Psoas muscle (tissue), 8 donors: ENCODE measurements at places on chromosomes 11 and 22. TPM values are rescaled to one million over a fixed set of nuclear protein-coding genes. Genes with fewer than 3 reads are reported as not detected.

DNA sequence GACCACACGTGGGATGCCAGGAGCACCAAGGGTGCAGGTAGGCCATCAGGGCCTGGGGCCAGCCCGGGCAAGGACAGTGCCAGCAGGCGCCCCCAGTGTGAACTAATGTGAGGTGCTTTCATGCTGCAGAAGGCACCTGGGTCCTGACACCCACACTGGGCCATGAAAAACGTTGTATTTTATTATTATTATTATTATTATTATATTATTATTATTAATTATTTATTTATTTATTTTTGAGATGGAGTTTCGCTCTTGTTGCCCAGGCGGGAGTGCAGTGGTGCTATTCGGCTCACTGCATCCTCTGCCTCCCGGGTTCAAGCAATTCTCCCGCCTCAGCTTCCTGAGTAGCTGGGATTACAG, 1267.3 kb downstream of the BRD1 start:
- no peak for DNase-seq

GRCh38 chr22:48974443-48975315, 853.0 kb downstream of the BRD1 start:
- DNase-seq: no peak

- DNase-seq: peak; percentile 83
These were observed at the start of gene PACS1 for GRCh38 chr11:66069715-66070603. TSS of gene PACS1 (plus strand) at chr11:66070272. CDS start at chr11:66070487, 215 bp downstream.

DNA sequence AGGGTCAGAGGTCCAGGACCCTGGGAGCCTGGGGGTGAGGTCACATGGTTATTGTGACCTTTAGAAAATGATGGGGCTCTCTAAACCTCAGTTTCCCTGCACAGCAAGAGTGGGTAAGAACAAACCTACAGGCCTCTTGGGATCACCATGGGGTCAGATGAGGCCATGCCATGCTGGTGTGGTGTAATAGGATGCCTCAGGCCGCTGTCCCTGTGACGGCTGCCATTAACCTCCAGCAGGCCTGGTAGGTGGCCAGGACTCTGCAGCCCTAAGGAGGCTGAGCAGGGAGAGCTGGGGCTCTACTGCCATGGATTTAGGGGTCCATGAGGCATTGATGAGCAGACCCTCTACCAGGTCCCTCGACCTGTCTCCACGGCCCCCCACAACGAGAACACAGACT, 265.5 kb downstream of the CTTN start:
- DNase-seq: no peak

DNA sequence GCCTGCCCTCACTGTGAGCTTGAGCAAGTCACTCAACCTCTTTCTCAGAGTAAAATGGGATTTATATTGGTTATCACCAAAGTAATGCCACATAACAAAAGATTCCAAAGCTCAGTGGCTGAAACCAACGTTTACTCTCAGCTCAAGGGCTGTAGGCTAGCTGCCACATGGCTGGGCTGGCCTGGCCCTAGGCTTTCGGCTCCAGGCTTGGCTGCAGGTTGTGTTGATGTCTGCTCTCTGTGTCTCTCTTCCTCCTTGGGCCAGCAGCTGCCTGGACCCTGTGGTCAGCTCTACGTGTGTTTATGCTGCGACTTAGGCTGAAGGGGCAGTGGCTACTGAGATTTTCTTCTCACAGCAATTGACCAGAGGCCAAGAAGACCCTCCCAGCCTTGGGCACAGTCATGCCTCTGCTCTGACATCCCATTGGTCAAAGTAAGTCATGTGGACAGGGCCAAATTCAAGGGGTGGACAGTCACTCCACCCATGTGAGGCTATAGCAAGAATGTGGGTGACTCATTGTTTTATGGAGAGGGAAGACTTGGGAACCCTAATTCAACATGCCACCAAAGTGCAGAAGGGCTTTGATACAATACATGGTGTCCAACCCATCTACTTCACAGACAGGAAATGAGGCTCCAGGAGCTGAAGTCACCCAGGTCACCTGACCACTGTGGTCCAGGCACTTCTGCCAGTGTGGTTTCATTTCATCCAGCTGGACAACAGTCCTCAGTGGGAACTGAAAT, 90.6 kb downstream of the TSPAN18 start:
- no peak for DNase-seq

- DNase-seq: no peak
These were observed 6.8 kb downstream of the CAPN1 start for GRCh38 chr11:65188486-65188885.

DNA sequence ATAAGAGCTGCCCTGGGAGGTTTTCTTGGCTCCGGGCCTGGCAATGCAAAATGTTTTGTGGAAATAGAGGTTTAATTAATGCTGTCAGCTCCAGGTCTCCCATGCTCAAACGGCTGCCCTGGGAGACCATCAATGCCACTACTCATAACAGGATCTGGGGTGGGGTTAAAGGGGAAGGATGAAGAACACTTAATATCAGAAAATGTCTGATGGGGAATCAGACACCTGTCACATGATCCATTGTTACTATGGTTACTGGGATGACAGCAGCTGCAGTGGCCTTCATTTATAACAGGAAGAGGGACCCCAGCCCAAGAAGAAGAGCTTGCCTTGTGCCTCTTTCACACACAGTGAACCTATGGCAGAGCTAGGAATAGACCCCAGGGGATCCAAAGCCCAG, 2.2 kb upstream of the SYT13 start:
- DNase-seq: no peak

Gene C22orf31
- not detected for total RNA-seq

Gene NRGN
- 2.1 TPM for total RNA-seq

DNA sequence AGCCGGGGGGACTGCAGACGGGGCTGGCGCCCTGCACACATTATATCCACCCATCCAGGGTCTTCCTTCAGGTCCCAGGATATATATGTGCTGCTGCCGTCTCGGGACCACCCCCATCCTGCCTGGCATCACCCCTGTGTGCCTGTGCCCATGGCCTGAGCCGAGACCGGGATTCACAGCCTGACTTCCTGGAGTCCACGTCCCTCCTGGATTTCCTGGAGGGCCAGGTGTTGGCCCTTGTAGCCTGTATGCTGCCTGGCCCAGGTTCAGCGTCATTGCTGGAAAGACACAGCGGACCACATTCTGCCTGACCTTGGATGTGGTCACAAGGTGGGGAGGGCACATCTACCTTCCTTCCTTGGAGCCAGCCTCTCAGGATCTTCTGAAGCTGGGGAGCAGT, 551.1 kb downstream of the BRD1 start:
- no peak for DNase-seq

Gene MYO18B
- 394 TPM for total RNA-seq

DNA sequence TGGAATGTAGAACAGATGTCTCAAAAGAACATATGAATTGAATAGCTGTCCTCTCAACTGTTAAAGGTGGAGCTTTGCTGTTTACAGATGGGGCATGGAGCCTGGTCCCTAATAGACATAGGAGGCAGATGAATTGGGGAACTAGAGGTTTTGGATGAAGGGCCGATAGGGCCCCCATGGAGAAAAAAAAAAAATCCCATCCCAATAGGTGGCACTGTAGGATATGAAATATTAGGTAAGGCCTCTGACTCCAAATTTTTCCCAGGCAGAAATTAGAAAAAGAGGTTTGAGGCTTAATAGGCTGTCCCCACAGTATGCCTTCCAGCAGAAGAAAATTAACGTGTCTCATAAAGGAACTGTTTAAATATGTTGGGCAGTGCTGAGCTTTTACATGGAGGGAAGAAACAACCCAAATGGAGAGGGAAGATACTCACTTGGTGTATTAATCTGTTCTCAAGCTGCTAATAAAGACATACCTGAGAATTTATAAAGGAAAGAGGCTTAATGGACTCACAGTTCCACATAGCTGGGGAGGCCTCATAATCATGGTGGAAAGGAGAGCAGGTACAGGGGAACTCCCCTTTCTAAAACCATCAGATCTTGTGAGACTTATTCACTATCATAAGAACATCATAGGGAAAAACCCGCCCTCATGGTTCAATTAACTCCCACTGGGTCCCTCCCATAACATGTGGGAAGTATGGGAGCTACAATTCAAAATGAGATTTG, 30.1 kb upstream of the TMEM45B start:
- no peak for DNase-seq

Gene P2RX3
- total RNA-seq: 0.90 TPM

Gene PARVG
- total RNA-seq: 3.2 TPM

DNA sequence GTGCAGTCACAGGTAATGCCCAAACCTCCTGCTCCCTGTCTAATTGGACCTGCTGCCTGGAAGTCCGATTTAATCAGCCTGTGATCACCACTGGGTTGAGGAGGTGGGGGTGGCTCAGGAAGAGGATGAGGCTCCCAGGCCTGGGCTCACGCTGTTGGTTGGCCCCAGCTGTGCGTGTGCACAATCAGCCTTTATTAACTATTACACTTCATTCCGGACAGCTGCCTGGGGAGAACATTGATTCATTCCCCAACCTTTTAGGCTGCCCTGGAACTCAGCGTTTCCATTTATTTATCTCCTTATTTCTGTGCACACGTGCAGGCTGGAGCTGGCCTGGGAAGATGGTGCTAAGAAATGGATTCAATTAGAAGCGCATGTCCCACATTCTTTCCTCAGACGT, 123.4 kb downstream of the DSCAML1 start:
- no peak for DNase-seq

DNA sequence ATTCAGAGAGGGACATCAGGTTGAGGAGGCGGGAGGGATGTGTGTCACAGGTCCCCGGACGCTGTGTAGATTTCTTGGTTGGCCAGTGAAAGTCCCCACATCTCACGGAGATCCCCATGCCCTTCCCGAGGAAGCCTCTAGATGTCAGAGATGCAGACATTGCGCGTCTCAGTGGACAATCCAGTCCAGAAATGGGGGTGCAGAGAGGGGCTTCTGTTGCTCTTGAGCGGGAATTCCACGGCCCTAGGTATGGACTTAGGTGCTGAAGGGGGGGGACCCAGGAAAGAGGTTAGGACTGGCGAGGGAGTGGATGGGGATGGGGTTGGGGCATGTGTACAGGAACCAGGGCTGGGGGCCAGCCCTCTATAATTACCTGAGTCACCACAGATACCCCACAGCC, 7.0 kb downstream of the THY1 start:
- no peak for DNase-seq

DNA sequence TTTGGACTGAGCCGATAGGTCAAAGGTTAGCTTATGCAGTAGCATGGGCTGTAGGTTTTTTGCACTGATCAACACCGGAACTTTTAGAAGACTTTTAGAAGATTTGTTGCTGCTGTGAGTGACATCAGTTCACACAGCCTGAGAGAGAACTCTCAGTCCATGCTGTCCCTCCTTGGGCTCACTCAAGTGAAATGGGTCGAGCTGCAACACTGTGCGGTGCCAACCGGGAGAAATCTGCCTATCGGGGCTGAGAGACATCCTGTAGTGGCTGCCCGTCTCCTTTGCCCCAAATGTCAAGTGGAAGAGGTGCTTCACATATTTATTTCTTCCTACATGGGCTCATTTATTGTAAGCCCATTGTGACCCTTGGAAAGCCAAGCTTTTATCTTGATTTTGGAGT, 170.2 kb downstream of the LDLRAD3 start:
- no peak for DNase-seq

Gene KCNK4
- not detected for total RNA-seq

- DNase-seq: no peak
These were observed 29.0 kb upstream of the DNAJB7 start for GRCh38 chr22:40890881-40891280.

DNA sequence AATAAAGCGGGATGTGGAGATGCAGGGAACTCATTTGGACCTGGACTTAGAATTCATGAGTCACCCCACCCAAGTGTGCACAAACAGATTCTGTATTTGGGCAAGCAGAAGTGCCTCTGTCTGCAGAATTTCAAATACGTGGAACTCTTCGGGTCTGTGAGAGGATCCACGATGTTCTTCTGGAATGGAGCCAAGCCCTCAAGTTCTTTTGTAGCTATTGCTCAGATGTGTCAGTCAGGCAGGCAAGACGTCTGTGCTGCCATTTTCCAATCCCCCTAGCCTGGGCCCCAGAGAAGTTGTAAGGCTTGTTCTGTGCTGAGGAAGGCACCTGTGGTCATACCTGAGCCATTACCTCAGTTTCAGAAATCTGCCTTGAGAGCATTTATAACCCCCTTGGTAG, 132.8 kb upstream of the RASSF10 start:
- no peak for DNase-seq
